EH (cell line): ENCODE measurements at places on chromosomes 2 and 18.

GRCh38 chr18:35618696-35619095, 37.2 kb downstream of the GALNT1 start:
- peak; percentile 23 for DNase-seq

GRCh38 chr2:131682122-131682944, 154.6 kb downstream of the CCDC74A start:
- DNase-seq: peak; percentile 93

DNA sequence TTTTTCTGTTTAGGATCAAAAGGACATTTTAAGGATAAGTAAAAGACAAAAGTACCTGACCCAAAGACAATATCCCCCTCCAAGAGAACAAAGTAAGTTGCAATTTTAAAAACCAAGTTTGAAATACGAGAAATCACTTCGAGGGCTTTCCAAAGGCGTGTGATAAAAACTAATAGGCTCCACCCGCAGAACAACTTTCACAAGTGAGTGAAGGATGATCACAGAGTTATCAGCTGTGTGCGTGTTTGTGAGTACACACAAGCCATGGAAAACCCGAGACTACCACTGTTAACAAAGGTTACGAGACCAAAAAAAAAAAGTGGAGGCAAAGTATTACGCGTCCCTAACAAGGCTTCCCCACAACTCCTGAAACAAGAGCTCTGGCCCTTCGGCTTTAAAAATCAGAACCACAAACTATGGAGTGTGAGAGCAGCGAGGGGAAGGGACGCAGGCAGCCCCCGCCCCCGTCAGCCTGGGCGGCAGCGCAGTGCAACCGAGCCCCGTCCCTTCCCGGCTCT, 719 bp downstream of the SMAD2 start:
- peak; percentile 61 for DNase-seq

- DNase-seq: no peak
Measured at GRCh38 chr2:241193271-241193670, 4.8 kb downstream of the ANO7 start.

DNA sequence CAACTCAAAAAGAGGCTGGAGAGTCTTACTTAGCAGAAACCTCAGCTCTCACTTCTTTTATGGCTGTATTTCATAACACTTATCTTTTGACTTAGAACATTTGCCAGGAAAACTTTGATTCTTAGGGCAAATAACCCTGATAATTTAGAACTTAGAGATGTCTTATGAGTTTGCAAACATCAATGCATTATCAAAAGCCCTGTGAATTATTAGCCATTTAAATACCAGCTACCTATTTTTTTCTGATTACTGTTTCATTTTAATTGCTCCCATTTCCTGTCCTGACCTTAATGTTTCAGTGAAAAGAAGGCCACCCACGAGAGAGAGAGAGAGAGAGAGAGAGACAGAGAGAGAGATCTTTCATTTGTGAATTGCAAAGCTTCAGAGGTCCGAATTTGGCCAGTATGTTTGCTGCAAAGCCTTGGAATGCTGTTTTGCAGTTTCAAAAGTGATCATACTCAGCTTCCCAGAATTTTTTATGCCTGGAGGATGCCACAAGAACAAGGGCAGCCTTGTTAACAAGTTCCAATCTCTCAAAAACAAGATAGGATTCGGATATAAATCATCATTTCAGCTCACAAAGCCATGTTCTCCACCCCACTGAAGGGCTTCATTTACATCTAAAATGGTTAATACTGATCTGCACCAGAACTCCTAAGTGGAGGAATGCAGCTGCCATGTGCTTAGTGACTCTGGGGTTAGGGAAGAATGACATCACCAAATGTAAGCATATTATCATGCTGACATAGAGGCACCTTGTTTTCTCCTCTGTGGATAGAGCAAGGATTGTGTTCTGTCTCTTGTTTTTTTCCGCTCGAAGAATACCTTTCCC, 478.2 kb downstream of the ARHGAP15 start:
- peak; percentile 33 for DNase-seq

- no peak for DNase-seq
Measured at GRCh38 chr18:23108496-23108895, 26.8 kb upstream of the CABLES1 start.

GRCh38 chr2:205535001-205535400, 147.3 kb upstream of the NRP2 start:
- no peak for DNase-seq

GRCh38 chr18:36772241-36772723, 56.5 kb downstream of the TPGS2 start:
- peak; percentile 86 for DNase-seq
